Effector CD4-positive, alpha-beta T cell (primary cell): ENCODE measurements at places on chromosomes 4 and X.
A peak's percentile ranks its signal among the peaks of the same experiment; 100 is the strongest.

DNA sequence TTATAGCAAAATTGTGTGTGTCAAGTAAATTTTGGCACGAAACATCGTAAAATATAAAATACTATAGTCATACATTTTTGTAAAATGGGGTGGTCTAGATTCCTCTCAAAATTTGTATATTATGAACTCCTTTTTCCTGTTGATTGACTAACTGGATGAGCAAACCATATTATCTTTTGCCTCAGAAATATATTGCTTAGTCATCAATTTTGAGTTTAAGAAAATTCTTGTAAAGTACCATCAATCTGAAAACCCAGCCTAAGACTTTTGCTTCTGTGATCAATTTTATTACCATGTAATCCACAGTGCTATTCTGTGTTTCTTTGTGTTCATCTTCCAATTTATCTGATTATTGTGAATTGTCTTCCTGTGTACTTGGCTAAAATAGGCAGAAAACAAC, 98.0 kb upstream of the PCDH18 start:
- DNase-seq, result no peak

DNA sequence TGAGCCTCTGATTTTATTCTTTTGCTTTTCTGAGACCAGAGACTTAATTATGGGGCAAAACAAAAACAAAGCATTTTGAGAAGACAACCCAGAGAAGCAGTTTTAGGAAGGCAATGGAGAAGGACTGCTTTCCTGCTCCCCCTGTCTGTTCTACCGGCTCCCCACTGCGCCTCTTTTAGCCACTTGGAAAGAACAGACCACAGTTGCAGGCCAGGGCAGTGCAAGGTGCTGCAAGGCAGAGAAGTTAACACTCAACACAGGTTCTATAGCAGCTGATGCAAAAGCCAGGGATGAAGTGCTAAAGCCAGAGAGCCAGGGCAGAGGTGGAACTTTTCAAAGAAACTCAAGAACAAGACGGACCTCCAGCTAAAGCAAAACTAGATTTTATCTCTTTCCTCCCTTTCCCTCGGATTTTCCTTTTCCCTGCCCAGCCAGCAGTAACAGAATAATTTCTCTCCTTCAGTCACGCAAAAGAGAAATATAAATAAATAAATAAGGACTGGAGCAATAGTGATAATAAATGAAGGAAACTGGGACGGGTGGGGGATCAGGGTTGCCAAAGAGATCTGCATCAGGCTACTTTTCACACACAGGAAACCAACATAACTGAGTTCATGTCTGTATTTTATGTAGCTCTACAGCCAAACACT, 10.4 kb downstream of the SH3RF1 start:
- DNase-seq, result no peak

DNA sequence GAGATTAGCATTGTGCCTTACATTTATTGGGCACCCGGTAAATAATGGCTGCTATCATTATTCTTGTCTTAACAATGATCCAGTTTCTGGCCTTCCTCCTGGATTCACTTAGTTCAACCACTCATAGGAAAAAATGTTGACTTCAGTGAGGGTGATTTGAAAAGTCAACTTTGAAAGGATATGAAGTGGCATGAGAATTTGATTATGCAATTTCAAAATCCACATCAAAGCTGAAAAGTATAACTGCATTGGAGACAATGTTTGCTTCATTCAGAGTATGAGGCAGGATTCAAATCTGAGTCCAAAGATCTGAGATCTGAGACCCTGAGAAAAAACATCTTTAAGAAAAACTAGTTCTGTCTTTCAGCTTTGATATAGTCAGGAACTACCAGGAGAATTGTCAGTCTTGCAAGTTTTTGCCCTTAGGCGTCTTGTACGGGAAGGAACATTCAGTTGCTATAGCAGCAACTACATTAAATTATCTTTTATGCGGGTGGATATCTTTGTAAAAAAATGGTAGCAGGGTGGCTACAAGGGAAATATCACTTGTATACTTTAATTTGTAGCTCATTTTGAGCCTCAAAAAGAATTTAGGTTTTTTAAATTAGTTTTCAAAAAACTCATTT, 587.5 kb upstream of the LCORL start:
- DNase-seq, result no peak

GRCh38 chrX:105266456-105266855, 46.0 kb upstream of the TEX13A start:
- no peak for DNase-seq

DNA sequence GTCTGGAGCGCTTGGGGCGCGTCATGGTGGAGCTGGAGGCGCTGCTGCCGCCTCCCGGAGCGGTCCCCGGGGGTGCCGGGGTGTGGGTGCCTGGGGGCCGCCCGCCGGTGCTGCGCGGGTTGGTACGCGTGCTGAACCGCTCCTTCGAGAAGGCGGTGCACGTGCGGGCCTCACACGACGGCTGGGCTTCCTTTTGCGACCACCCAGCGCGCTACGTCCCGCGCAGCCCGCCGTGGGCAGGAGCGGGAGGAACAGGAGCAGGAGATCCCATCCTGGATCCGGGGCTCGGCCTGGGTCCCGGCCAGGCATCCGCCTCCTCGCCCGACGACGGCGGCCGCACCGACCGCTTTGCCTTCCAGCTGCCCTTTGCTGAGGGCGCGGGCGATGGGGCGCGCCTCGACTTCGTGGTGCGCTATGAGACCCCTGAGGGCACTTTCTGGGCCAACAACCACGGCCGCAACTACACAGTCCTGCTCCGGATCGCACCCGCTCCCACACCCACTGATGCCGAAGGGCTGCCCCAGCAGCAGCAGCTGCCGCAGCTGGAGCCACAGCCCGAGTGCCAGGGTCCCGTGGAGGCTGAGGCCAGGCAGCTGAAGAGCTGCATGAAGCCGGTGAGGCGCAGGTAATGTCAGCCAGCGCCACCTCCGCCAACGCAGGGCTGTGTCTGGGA, 792 bp downstream of the PPP1R3F start:
- no peak for DNase-seq

GRCh38 chr4:151429957-151430570, 21.1 kb downstream of the FHIP1A start:
- DNase-seq, result no peak

DNA sequence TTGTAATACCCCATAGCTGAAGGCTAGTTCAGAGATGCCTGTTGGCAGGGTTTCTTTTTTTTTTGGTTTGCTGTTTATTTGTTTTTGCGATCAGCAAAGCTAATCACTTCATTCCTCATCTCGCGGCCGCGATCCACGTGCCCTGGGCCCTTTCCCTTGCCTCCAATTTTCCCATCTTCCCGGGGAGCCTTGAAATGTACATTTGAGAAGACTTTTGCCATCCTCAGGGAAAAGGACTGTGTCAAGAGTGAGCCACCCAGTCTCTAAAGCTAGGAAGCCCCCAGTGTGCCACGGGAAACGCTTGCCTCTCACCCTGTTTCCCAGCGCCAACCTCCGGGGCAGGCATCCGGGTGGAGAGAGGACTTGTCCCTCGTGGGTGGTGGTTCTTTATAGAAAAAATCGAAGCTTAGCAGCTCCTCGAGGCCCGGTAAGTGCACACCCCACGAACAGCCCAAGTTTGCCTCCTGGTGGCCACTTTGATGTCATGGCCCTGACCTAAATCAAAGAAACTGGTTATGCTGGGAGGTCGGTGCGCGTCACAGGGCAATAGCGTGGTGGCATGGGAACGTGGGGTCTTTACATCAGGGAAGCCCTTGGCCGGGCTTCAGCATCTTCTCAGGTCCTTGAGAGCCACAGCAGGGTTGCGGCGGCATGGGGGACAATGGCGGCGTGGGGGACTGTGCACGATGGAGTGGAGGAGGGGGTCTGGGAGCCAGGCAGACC, 42.0 kb downstream of the MAP7D3 start:
- peak; percentile 8 for DNase-seq

DNA sequence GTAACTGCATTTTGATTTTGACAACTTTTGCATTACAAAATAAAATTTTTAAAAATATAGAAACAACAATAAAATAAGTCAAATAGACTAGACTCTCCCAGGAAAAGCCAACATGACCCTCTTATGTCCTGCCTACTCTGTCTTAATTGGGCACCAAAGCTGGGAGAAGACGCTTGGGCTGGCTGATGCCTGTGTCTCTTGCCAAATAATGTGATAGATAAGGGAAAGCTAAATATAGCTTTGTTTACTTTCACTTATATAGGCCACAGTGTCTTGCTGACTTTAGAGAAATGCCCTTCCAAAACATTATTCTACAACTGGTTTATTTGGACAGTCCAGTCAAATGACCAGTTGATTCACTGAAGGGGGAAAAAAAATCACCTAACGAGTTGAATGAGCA, 54.2 kb downstream of the FMR1NB start:
- no peak for DNase-seq

DNA sequence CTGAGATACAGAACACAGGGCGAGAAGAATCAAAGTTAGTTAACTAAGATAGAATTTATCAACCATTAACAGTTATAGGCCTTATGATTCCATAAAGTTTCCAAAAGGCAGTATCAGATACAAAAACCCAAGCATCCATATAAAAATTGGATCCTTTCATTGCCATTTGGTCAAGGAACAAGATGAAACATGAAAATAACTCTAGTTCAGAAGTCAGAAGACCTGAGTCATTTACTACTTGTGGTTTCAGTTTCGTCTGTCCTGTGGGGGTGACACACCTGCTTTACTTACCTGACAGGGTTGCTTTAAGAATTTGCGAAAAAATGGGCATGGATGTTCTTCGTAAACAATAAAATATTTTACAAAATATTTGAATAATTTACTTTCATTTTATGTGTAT, 130.8 kb downstream of the ANAPC10 start:
- no peak for DNase-seq

- no peak for DNase-seq
Measured at GRCh38 chrX:36087366-36087765, 167.8 kb downstream of the CFAP47 start.

DNA sequence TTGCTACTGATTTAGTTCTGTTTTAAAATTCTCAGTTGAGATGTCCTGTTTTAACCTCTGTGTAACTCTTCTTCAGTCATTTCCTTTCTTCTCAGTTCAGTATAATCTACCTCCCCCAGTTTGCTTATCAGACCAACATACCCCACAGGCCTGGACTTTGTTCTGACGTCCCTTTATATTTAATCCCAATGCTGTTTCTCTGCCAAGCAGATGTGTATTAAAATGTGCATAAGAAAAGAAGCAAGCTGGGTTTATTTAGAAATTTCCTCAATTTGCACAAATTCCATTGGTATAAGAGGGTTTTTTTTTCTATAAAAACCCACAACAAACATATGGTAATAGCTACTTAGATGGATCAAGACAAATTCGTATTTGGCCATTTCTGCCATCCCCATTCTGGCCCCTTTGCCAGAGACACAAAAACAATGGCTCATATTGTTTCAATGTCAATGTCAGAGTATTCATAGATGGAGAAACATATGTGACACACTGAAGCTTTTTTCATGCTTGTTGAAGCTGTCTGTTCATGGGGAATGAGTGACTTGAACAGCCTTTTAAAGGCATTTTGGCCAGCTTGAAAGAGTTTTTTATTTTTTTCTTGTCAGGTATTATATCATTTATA, 24.5 kb downstream of the HCCS start:
- DNase-seq, result no peak

DNA sequence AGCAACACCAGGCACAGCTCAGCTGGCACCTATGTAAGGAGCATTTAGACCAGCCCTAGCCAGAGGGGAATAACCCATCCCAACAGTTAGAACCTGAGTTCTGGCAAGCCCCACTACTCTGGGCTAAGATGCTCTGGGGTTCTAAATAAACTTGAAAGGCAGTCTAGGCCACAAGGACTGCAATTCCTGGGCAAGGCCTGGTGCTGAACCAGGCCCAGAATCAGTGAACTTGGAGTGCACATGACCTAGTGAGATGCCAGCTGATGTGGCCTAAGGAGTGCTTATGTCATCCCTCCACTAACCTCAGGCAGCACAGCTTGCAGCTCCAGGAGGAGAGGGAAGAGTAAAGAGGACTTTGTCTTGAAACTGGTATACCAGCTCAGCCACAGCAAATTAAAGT, 7.6 kb upstream of the PRRG3 start:
- DNase-seq, result no peak

DNA sequence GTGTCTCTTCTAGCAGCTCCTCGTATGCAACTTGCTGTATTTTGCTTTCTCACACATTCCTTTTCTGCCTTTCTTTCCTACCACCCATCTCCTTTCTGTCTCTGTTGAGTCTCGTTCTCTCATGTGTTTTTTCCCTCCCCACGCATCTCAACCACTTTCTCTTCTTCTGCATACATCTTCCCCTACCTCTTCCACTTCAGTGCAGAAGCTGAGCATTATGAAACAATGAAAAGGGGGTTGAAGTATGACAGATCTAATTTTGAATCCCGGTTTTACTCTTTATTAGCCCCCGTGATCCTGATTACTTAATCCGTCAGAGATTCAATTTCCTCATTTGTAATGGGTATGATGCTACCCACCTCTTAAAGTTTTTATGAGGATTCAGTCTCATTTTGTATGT, 7.3 kb downstream of the FAM241A start:
- no peak for DNase-seq

DNA sequence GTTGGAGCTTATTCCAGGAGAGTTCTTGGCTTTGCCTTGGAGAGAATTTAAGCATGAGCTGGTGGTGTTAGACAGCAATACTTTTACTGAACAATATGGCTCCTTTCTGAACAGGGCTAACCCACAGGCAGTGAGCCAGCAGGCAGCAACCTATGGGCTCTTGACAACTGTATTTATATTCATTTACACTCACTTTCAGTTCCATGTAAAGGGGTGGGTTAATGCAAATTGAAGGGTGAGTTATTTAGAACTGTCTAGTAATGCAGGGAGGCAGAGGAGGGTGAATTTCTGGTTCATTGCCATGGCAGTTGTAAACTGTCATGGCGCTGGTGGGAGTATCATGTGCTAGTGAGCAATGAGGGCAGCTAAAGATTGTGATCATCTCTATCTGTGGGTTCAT, 15.7 kb downstream of the FOXR2 start:
- DNase-seq, result no peak

GRCh38 chrX:140090800-140091124, 125.4 kb upstream of the CXorf66 start:
- no peak for DNase-seq

DNA sequence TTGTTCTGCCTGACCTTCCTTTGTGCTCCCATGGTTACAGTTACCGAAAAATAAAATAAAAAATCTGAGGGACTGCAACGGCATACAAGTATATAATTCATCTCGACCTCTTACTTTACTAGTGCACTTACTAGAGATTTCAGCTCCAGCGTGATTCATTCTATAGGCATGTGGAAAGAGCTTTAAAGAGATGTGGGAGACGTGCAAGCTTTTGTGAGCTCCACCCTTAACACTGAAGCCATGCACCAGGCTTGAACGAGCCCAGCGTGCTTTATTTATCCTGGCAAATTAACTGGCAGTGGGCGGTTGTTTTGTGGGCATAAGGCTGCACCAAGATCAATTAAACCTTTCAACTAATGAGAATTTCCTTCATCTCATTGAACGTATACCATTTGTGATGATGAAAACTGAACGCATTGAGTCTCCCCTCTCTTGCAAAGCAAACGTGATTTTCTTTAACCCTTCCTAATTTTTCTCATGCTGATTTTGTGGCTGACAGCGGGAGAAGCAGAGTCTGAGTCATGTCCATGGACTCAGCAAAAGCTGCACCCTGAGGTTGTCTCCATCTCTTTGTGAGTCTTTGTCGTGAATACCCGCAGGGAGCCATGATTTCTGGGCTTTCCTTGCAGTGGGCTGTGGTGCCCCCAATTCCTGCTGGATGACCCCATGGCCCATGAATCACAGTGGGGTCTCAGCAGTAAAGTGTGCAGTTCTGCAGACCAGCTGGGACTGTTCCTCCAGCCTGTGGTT, 60.1 kb downstream of the MXRA5 start:
- DNase-seq, result no peak

GRCh38 chr4:121114756-121115155, 42.4 kb upstream of the NDNF start:
- no peak for DNase-seq
